ENCODE measurements at places on chromosomes 2 and 18.

GRCh38 chr2:29443151-29443550 is 327.9 kb downstream of the CLIP4 start:
- no peak for DNase-seq

- DNase-seq = no peak
Observed at GRCh38 chr18:29418136-29418535, 1241.2 kb upstream of the CDH2 start.

GRCh38 chr18:11260961-11261461 is 111.6 kb upstream of the PIEZO2 start:
- no peak for DNase-seq

DNA sequence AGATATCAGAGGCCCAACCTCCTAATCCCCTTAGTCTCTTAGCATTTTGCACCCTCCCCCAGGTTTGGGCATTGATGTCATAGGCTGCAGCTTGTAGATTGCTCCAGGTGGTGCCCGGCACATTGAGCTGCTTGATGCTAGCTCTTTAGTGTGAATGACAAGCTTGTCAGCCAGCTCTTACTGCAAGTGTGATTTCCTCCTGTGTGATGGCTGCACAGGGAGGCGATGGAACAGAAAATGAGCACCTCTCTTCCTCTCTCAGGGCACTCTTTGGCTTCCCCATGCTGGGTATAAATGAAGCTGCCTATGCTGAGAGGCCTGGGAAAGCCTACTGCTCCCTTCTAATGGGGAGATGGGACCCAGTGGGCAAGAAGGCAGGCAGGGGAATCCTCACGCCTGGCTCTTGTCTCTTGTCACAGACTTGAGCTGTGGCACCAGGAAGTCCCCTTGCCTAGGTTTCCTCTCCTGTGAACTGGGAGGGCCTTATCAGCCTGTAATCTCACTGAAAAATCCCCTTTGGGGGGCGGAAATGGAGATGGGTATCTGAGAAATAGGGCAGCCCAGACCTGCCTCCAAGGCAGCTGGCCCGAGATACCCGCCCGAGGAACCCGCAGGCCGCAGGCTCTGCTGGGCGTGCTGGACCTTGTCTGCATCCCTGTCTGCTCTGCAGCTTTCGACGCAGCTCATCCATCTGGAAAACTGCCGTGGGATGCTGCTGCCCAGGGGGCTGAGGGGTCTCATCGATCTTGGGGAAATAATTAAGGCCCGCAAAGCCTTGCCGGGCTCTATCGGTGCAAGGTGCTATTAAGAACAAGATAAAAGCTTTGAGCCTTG is 163.5 kb upstream of the CXCR4 start:
- peak; percentile 66 for DNase-seq

GRCh38 chr18:986051-986450 is 81.4 kb downstream of the ADCYAP1 start:
- DNase-seq = no peak

DNA sequence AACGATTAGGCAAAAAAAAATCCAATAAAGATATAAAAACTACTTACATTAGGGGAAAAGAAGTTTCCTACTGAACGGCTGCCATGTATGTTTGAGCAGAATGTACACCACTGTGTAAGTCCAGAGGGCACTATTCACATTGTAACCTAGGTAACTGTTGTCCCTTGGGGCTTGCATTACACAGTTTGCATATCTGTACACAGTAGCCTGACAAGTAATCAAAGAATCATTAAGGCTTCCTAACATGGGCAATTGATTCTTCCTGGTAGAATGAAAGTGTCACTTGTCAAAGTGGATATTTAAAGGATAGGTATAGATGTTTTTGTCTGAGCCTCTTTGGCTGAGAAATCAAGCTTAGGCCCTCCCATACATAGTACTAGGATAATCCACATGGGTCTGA is 39.1 kb downstream of the PLEK start:
- no peak for DNase-seq

Measured in T-helper 22 cell (primary cell).